ENCODE measurements at places on chromosomes 3 and 15.

GRCh38 chr3:155159301-155159700 is 79.2 kb downstream of the MME start:
- no peak for DNase-seq

GRCh38 chr15:49712846-49713450 is 92.1 kb downstream of the DTWD1 start:
- DNase-seq, result no peak

- DNase-seq, result peak; percentile 32
Measured at GRCh38 chr15:52183562-52184173, 7.5 kb downstream of the GNB5 start.

DNA sequence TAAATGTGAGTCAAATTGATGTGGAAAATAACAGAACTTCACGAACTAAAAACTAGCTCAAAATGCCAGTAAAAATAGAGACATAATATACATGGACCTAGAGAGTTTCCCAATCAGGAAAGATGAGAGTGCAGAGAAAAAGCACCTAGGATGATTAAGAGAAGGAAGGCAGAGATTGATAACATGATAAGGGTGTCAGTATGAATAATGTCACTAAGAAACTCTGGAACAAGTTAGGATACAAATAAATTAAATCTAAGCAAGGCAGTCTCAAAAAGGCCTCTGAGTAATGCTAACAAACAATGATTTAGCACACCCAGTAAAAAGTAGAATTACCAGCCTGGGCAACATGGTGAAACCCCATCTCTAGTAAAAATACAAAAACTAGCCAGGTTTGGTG is 304.7 kb upstream of the DPPA4 start:
- DNase-seq, result no peak

GRCh38 chr15:100438570-100438969 is 90.2 kb downstream of the CERS3 start:
- DNase-seq, result peak; percentile 63

DNA sequence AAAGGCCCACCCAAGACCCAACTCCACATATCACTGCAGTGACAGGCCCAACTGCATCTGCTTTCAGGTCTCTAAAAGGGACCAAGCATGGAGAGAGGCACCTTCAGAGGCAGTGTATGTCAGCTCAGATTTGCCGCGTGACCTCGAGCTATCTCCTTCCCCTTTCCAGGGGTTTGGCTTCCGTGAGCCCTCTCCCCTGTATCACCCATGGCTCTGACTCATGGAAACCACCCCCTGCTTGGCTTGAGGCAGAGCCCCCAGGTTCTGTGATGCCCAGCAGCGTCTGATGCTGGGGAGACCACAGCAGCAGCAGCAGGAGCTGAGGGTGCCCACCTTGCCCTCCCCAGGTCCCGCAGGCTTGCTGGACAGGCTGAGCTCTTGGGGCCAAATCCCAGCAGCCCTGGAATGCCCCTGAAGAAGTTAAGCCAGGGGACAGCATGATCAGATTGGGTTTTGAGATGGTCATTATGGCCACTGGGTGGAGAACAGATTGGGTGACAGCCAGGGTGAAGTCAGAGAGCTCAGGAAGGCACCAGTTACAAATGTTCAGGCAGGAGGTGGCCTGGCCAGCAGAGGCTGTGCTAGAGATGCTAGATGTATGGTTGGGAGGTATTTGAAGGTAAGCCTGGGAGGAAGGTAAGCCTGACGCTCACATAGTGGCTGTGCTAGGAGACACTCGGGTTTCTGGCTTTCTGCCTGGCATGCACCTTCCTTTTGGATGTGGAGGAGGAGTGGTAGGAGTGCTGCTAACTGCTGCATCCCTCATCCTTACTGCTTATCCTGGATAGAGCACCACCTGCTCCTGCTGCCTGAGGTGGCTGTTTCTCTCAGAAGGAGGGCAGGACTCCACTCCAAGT is 42.9 kb downstream of the FGD5 start:
- DNase-seq, result no peak

DNA sequence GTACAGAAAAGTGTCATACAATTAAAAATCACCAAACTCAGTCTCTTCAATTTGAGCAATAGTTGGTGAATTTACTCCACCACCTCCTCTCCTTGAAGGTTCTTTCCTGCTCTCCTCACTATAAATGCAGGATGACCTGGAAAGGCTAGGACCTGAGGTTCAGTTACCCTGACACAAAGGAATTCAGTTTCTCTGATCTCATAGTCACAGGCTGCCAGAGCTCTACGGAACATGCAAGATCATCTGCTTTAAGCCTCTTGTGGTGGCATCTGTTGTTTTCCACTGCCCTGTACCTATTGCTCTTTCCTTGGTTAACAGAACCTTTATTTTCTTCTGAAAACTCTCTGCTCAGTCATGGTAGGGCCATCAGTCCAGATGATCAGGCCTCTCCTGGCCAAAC is 4.9 kb upstream of the TP63 start:
- no peak for DNase-seq

GRCh38 chr15:32747921-32748342 is 30.1 kb downstream of the GREM1 start:
- DNase-seq, result no peak

DNA sequence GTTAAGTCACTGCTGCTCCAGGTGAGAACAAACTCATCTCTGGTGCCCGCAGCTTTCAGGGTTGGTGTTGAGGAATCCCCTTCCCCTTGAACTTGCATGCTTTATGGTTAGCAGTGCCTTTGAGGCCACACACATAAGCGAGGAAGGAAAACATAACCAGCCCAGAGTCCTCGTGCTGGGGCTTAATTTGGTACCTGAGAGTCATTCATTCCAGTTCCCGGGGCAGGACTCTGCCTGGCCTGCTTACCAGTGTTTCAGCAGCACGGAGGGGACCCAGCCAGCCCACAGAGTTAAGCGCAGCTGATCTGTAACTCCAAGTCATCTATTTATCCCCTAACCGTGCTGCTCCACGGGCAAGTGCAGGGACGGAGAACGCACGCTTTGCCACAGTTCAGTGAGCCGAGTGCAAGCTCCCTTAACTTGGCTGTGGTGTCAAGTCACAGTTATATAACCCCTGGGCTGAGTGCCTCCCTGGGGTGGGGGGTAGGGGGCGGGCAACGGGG is 302.3 kb upstream of the ICE2 start:
- no peak for DNase-seq

GRCh38 chr15:52392008-52392687 is 96.5 kb upstream of the MYO5C start:
- DNase-seq, result no peak

DNA sequence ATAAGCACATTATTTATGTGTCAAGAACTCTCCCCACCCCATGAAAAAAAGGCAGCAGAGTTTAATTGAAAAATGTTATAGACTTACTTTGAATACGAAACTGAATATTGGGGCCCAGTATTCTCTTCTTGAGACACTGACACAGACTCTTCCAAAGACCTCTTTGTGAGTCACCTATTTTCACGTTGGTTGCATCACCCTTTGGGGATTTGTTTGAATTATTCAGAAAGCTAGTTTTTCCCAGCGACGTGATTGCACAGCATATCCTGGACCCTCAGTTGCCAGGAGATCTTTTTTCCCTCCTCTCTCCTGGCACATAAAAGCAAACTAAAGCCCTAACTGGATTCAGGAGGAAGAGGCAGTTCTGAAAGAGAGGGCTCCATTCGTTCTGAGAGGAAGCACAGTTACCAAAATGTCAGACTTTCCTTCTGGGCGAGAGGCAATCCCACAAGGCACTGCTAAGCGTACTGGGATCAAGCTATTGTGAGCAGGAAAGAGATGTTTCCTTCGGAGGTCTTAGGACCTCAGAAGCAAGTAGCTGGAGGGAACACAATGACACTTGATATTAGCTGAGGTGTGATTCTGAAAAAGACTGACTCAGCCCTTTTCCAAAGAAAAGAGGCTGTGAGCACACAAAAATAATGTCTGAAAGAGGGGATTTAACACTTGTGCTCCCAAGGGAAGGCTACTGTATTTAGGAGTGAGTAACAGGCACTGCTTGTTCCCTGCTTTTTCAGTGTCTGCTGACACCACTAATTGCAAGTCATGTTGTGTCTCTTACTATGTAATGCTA is 65.8 kb upstream of the CADPS start:
- DNase-seq, result no peak

GRCh38 chr3:193250492-193250891 is 9.5 kb downstream of the PLAAT1 start:
- DNase-seq, result no peak

- no peak for DNase-seq
Measured at GRCh38 chr3:28243424-28244106, 2.1 kb downstream of the CMC1 start.

DNA sequence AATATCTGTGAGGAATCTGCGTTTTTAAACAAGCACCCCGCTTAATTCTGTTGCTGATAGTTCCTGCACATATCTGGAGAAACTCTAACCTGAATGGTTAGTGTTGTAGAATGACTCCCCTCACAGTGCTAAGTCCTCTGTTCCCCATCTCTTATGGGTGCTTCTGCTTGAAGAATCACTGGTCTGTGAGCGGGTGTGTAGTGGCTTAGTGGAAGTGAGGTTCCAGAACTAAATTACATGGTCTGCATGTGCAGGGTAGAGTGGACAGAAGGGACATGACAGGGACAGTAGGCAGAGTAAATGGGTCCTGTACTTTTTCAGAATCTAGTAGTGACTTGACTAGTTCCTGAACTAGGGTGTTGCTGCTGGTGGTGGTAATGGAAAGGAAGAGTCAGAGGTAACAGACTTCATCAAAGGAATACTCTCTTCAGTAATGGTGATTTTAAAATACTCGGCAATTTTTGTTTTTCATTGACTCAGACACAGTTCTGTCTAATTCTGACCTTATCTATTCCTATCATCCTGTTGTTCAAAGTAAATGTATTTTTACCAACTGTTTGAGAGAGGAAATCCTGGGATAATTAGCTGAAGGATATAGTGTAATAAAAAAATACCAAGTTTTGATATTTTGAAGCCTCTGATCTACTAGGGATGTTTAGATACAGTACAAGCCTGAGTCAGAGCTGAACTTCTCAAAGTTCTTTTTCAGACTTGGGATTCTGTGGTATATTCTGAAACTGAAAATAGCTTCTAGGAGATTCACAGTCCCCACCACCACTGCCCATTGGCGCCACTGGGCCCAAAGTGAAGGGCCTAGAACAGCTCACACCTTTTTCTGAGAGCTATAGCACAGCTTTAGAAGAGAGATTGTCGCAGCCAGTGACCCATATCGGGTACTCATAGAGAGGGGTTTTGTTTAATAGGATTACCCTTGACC is 55.5 kb downstream of the FNDC3B start:
- no peak for DNase-seq

DNA sequence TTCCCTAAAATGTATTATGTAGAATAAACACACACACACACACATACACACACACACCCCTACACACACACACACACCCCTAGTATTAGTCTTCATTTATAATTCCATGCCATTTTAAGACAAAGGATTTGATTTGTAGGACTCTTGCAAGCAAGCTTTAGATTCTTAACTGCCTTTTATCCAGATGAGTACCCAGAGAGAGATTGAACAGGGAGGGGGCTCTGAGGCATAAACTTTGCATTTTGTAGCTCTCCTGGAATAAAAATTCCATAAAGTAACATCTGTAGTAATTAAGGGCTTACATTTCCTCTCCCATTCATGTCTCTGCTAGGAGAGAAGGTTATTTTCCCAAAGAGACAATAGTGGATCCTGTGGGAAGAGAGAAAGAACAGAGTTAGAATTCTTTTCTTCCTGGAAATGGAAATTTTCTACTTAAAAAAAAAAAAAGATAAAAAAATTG is 479.4 kb downstream of the RBMS3 start:
- DNase-seq, result no peak

DNA sequence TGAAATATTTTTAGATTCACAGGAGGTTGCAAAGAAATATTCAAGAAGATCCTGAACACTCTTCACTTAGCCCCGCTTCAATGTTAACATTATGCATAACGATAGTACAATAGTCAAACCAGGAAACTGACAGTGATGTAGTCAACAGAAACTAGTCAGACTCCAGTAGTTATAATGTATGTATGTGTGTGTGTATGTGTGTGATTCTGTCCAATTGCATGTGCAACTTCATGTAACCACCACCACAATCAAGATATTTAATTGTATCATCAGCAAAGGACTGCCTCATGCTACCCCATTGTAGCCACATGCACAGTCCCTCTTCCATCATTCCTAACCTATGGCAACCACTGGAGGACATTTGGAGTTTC is 77.9 kb downstream of the APBA2 start:
- no peak for DNase-seq

DNA sequence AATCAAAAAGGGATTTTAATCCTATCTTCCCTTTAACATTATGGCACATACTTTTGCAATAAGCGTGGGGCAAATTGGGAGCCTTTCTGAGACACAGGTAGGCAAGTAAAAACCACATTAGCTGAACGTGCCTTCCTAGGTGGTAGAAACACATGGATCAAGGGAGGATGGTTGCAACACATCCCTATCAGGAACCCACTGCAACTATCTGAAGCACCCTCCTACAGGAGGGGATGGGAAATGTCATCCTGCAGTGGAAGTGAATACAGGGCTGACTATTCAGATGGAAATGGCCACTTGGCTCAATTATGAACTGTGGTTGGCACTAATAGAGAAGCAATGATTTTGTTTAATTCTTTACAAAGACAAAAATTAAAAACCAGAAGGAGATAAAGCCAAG is 826.3 kb downstream of the FHIT start:
- no peak for DNase-seq

- no peak for DNase-seq
Measured at GRCh38 chr3:95721938-95722337, 1092.5 kb upstream of the EPHA6 start.

DNA sequence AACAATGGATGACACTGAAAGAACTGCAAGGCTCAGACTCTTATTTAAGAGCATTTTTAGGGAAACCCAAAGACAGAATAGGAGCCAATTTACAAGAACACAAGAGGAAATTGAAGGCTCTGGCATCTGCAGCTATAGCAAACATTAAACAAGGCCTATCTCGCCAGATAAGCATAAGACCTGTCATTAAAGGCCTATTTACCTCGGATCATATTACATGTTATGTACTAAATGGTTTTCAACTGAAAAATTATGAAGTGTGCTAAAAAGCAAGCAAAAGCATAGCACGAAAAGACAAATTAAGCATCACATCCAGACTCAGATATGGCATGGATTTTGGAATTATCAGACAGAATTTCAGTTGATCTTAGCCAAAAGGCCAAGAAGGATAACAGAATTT is 617.1 kb downstream of the SQOR start:
- no peak for DNase-seq

- no peak for DNase-seq
Measured at GRCh38 chr3:12396471-12396870, 87.8 kb upstream of the TSEN2 start.

- DNase-seq, result no peak
Measured at GRCh38 chr3:163018664-163019063, 1522.1 kb downstream of the OTOL1 start.

DNA sequence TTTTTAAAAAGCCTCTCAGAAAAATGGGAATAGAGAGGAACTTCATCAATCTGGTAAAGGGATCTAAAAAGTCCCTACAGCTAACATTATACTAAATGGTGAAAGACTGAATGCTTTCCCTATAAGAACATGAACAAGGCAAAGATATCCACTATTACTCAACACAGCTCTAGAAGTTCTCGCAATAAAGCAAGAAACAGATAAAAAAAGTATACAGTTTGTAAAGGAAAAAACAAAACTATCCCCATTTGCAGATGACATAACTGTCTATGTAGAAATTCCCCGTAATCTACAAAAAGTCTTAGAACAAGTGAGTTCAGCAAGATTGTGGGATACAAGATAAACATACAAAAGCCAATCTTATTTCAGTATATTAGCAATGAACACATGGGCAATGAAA is 15.4 kb downstream of the EDC3 start:
- no peak for DNase-seq

All from left colon (tissue), 2 donors.